ENCODE measurements at places on chromosomes 13 and 19. TPM values are rescaled to one million over a fixed set of nuclear protein-coding genes. Genes with fewer than 3 reads are reported as not detected.

DNA sequence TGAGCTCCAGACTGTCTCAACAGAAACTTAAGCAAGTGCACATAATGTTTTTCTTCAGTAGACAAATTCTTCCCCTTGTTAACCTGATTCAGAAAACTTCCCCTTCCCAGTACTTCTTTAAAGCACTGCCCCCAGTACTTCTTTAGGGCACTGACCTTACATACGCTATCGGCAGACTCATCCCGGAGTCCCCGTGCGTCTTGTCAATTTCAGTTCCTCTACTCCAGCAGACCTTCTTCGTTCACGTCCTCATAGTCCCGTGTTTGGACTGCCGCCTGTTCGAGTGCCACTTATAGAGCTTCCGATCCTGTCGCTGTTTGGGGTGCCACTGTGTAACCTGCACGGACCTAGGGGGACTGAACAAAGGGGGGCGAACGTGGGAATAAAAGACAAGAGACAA is 29.0 kb downstream of the ZNF627 start:
- DNase-seq: no peak

GRCh38 chr19:45947926-45948325 is 25.7 kb downstream of the NOVA2 start:
- DNase-seq: no peak

DNA sequence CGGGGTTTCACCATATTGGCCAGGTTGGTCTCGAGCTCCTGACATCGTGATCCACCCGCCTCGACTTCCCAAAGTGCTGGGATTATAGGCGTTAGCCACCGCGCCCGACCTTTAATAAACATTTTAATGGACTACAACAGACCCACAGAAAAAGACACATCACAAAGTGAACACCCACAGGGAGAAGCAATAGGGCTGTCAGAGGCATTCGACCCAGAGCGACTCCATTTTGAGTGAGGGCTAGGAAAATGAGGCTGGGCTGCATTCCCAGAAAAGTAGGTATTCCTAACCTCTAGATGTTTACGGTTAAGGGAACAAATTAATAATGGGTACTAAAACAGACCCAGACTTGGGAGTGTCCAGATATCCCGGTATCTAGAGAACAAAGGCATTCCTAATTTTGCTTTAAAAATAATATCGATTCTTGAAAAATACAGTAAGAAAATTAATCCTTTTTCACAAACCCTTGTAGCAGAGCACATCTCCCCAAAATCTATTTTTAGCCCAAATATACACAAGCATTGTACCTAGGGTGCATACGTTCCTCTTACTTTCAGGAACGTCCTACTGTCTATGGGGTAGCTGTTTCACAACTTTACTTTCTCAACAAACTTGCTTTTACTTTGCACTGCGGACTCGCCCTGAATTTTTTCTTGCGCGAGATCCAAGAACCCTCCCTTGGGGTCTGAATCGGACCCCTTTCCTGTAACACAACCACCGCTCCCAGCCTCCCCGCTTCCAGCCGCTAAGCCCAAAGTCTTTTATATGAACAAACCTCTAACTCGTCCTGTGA is 811 bp upstream of the ZNF8 start:
- DNase-seq: no peak

GRCh38 chr13:23231241-23231640 is 50.5 kb downstream of the SGCG start:
- no peak for DNase-seq

DNA sequence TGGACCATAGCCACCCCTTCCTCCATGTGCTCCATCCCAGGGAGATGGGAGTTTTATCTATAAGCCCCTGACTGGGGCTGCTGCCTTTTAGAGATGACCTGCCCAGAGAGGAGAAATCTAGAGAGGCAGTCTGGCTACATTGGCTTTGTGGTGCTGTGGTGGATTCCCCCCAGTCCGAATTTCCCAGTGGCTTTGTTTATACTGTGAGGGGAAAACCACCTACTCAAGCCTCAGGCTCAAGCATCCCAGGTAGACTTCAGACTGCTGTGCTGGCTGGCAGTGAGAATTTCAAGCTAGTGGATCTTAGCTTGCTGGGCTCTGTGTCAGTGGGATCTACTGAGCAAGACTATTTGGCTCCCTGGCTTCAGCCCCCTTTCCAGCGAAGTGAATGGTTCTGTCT is 1195.7 kb upstream of the PCDH20 start:
- DNase-seq: no peak

Gene DHRS12
- total RNA-seq: 2.9 TPM

Gene SLC7A9
- total RNA-seq: 0.92 TPM

Gene TLE2
- 95.9 TPM for total RNA-seq

Gene COL4A2
- 285 TPM for total RNA-seq

Measured in cardiac muscle cell (in vitro differentiated cells and primary cell).